RPMI8226 (cell line): ENCODE measurements at places on chromosomes 6 and 20.

GRCh38 chr20:6467562-6467961 lies 299.9 kb upstream of the BMP2 start:
- no peak for DNase-seq

GRCh38 chr20:14142171-14142570 lies 146.9 kb downstream of the MACROD2 start:
- DNase-seq = peak; percentile 69

DNA sequence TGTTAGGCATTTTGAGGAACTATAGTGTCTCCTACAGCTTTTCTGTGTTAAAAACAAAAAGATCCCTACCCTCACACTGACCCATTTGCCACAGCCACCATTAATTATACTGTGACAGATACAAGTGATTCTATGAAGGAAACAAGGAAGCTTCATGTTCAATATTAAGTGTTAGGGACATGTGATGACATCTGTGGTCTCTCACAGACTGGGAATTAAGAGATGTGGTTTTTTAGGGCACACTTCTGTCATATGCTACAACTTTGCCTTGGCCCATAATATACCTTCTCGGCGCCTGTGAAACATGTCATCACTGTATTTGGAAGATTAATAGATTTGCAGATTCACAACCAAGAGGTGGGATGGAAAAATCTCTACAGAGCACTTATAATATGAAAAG lies 102.9 kb upstream of the TCF21 start:
- no peak for DNase-seq

DNA sequence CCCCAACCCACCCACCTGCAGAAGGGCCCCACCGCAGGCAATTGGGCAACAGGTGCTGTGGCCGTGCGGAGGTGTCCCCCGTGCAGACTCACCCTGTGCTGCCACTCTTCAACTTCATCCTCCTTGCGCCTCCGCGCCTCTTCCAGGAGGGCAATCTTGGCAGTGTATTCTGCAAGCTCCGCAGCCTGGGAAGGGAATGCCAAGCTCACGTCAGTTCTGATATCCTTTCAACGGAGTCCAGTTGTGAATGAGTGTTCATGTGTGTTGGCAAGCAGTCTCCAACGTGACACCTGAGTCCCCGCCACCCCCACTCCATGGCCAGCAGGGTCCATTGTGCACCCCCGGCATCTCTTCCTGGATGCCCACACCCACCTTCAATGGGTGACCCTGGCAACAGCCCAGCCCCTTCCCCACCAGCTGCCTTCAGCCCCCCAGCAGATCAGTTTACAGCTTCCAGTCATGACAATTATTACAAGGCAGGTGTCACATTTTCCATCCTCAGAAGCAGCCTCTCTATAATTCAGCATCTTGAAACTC lies 49.9 kb downstream of the EZR start:
- DNase-seq = no peak

DNA sequence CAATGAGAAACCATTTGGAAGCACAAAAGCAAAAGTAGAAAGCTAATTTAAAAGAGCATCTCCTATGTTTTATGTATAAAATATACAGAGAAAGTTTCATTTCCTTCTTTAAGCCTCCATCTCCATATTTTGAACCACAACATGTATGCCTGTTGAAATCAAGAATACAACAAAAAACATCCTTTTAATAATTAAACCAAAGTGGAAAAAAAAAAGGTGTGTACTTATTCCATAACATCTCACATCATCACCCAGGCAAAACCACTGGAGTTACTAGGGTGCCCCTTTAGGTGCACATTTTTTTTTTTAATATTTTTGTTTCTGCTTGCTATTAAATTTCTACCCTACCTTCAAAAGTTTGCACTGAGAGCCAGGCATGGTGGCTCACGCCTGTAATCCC lies 43.0 kb downstream of the EDN1 start:
- no peak for DNase-seq

GRCh38 chr6:37396571-37397180 lies 36.3 kb upstream of the CMTR1 start:
- no peak for DNase-seq

- DNase-seq = peak; percentile 9
Measured at GRCh38 chr6:63352069-63352543, 32.3 kb upstream of the LGSN start.

- DNase-seq = no peak
Measured at GRCh38 chr6:72420409-72420808, 201.5 kb upstream of the KCNQ5 start.

- DNase-seq = no peak
Measured at GRCh38 chr6:44732243-44732642, 344.7 kb downstream of the CDC5L start.

DNA sequence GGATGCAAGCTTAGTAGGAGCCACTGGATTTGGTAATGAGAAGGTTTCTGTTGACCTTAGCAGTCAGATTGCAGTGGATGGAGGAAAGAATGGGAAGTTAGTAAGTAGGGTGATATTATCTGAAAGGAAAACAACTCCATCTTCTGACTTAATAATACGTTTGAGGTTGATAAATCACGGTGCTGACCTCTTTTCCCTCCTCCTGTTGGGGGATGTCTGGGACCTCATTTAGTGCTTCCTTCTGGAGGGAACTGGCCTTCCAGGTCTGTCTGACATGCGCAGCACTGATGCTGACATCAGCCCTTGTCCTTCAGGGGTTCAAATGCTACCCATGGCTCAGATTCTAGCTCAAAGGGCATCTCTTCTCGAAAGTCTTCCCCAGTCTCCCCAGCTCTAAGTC lies 48.2 kb upstream of the AKAP12 start:
- DNase-seq = no peak

- no peak for DNase-seq
Measured at GRCh38 chr6:44202332-44202971, 14.3 kb upstream of the MYMX start.

DNA sequence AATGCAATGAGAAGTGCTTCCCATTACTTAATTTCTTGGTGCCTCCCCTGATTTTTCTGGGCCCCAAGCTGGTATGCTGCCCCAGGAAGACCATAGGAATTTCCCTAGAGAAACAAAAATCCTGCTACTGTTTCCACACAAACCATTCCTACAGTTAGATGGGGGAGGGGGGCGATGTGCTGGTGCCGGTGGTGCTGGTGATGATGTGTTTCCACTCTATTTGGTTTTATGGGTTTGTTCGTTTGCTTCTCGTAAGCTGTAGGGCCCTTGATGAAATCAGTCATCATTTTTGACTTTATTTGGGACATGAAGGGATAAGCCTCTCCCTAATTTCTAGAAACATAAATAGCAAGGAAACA lies 105.1 kb downstream of the MKKS start:
- no peak for DNase-seq

DNA sequence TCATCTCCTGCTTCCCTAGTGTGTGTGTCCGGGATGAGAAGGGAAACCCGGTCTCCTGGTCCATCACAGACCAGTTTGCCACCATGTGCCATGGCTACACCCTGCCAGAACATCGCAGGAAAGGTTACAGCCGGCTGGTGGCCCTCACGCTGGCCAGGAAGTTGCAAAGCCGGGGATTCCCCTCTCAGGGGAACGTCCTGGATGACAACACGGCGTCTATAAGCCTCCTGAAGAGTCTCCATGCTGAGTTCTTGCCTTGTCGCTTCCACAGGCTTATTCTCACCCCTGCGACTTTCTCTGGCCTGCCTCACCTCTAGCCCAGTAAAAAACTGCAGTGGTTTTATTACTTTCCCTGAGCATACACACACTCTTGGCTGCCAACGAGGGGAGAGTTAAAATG lies 23.9 kb upstream of the C6orf141 start:
- DNase-seq = no peak

DNA sequence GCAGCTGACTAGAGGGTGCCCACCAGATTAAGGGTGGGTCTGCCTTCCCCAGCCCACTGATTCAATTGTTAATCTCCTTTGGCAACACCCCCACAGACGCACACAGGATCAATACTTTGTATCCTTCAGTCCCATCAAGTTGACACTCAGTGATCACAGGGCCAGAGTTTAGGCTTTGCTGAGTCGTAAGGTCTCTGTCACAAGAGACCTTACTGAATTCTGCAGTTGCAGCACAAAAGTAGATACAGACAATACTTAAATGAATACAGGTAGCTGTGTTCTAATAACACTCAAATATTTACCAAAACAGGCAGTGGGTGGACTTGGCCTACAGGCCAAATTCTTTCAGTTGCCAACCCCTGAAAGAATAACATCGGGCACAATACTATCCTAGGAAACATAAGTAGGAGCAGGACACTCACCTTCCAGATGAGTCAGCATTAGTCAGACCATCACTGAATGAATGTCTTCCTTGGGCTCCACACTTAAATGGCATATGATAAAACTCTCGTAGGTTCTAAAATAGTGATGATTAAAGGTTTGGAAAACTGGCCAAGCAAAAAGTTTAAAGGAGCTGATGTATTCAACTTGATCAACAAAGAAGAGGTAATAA lies 190.0 kb downstream of the UBE3D start:
- no peak for DNase-seq

GRCh38 chr6:49327005-49327404 lies 136.0 kb downstream of the MMUT start:
- DNase-seq = no peak

GRCh38 chr6:127397729-127398630 lies 54.6 kb upstream of the ECHDC1 start:
- no peak for DNase-seq

- DNase-seq = no peak
Measured at GRCh38 chr6:134436950-134437349, 119.0 kb upstream of the SGK1 start.

DNA sequence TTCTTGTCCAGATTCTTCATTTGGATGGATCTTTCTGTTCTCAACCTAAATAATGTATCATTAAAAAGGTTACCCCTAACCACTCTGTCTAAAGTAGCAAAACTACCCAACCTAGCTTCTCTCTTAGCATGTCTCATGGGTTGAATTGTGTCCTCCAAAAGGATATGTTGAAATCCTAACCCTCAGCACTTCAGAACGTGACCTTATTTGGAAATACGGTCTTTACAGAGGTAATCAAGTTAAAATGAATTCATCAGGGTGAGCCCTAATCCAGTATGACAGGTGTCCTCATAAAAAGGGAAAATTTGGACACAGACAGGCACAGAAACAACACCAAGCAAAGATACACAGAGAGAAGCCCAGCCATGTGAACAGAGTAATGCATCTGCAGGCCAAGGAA lies 6.1 kb upstream of the FRK start:
- no peak for DNase-seq

DNA sequence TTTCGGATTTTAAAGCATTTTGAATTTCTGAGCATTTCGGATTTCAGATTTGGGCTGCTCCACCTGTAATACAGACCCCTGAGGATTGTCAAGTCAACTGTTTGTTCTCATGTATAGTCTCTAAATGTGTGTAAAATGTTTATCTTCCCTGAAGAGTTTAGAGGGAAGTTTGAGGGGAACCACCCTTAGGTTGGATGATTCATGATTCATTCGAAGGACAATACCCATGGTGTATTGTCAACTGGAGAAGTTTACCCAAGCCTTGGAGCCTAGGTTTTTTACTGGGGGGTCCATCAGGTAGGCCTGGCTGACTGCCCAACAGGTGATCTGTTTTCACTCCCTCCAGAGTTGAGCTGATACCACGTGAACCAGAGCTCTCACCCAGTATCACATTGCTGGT lies 18.9 kb downstream of the GSTA4 start:
- DNase-seq = no peak

GRCh38 chr6:72643214-72643613 lies 21.4 kb downstream of the KCNQ5 start:
- DNase-seq = no peak

DNA sequence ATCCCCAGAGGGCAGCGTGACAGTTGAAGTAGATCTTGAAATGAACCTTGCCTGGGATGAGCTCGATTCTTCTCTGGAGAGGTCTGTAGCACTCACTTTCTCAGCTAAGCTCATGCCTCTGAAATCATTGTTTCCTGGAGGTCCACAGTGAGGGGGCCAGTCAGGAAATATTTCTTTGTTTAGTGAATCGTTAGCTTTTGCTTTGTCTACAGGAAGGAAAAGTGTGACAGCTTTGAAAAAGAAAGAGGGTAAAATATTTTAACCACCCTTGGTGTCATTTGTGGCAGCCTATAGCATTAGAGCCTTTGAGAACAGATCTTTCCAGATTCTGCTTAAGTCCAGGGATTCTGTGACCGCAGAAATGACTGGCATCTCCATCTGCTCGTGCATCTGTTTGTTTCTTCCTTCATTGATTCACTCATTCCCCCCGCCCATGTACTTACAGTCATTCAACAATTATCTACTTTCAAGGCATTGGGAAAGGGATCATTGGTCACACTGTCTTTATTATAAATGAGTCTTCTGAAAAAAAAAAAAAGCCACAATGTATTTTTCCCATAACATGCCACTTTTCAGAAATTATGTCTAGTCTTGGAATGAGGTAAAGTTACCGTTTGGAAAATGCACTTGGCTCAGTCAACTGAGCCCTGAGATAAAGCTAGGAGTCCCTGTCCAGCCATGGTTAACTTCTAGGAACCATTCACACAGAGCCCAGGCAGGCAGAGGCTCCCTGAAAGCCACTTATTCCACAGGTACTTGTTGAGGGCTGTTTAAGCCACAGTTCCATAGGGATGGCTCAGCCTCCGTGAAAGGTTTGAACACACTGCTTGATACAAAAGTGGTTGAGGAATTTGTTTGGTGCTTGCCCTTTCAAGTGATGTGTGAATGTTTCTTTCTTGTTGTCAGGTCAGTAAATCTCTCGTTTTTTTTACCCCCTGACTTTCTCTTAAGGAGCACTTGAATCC lies 86.0 kb downstream of the TIAM2 start:
- DNase-seq = no peak

- DNase-seq = peak; percentile 57
Measured at GRCh38 chr6:152309648-152310047, 327.5 kb downstream of the SYNE1 start.

DNA sequence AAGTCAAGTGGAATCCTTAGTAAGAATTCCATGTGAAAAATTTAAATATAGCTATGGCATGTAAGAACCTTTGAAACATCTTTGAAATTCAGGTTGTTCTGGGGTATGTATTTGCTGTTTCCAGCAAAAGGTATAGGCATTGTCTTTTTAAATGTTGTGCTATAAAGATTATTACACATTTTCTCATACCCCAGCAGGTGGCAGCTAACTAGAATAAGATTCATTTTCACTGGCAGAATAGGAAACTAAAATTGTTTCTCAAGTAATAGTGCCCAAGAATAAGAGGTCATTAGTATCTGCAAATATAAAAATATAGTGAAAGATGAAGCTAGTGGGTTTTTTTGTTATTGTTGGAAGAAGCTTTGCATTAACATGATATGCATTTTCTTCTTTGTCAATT lies 1.8 kb downstream of the GRIK2 start:
- no peak for DNase-seq

DNA sequence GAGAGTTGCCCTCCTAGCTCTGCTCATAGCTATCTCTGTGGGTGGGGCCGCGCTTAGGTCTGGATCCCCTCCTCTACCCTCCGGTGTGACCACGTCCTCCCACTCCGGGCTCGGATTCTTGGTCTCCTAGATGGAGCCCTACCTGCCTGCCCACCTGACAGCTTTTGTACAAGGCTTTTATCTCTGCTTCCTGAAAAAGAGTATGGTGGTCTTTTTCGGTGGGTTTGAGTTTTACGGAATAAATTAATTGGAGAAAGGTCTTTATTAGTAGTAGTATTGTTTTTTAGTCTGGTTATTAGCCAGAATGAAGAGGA lies 773 bp downstream of the SMAP1 start:
- no peak for DNase-seq
